Stimulated activated CD4-positive, alpha-beta T cell treated with anti-CD3 and anti-CD28 coated beads, TNF-alpha, amount 100 ng/mL, for 24 hours (primary cell): ENCODE measurements at places on chromosomes 7 and 10.

DNA sequence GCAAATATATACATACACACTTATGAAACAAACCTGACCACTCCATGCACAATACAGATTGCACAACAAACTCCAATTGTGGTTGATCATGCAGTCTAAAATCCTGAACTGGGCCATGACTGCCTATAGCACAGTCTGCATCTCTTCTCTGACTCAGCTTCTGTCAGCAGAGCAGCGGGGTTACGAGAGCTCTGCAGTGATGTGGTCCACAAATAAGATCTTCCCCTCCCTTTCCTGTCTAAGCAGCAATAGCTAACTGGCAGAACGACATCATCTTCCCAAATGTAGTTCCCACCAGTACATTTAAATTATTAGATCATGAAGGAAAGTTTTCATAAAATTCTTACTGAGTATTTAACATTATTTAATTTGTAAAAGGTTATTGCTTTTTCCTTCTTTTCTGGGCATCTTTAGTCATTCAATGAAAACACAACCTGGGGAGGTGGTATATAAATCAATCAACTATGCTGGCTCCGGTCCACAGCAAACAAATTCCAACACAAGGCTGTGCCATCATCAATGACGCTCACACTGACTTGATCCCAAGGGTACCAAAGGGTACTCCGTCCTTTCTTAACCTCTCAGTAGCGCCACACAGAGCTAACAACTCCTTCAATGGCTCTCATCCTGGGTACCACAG lies 17.1 kb downstream of the ARHGAP21 start:
- DNase-seq = no peak

DNA sequence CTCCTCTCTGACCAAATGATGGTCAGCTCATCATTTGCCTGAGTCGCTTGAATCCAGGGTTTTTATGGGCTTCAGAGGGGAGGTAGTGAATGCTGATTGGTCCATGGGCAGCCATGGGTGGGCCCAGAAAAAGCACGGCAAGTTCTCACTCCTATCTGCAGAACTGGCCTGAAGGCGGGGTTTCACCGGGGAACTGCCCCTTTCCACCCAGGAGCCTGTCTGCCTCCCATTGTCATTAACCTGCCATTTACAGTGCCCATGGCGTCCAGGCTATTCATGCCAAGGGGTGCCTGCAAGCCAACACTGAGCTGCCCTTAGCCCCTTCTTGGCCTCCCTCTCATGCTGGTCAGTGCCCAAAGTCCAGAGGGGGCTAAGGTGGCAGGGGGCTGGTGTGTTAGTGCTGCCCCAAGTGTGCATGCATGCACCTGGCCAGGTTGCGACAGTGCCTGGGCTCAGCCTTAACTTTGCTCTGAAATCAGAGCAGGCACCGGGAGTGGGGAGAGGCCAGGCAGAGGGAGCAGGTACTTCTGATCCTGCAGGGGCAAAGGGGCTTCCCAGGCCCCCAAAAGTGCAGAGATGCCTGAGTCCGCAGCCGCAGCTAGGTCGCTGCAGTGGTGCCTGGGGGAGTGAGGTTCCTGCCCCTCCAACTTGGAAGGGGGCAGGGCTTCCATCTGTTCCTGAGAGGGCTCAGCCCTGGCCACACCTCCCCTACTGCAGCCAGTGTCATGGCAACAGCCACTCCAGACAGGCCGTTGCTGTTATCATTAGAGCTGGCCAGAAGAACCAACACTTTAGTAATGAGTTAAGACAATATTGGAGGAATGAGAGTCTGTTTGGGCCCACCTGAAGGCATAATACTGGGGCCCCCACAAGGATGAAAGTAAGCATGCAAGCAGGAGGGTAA lies 561.6 kb downstream of the GRM8 start:
- DNase-seq = no peak

DNA sequence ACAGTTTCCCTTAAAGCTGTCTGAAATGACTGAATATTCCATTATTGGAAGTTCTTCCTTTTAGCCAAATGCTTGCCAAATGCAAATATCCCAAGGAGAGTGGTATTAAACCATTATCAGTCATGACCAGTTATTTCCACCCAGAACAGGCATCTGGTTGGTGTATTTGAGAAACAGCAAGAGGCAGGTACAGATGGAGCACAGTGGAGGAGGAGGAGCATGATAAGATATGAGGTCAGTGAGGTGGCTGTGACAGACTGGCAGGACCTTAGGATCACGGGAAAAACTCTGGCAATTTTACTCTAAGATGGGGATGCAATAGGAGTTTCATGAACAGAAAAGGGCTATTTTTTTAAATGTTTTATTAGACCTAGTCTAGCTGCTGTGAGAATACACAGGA lies 6.4 kb downstream of the HEPACAM2 start:
- DNase-seq = no peak

- DNase-seq = no peak
Measured at GRCh38 chr7:85897967-85898366, 711.1 kb upstream of the SEMA3D start.

DNA sequence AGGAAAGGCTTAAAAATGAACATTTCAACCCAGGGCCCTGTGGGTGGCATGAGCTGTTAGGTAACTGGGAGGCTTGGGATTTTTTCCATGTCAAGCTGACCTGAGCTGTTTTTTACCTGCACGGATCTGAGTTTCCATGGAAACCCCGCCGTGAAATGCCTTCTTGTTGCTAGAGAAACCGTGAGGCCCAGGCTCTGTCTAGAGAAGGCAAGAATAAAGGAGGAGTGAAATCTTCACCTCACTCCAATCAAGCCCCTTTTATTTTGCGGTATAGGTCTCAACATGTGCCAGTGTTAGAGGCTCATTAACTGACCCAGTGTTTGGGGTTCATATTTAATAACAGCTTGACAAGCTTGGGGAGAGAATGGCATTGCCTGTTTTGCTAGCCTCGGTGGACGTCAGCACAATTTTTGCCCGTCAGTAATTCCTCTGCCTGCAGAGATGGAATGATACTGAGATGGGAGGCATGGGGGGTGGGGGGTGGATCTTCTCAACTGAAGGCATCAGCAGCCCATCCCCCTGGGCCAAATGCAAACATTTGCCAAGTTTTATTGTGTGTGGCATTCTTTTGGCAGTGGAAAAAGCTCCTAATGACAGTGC lies 48.9 kb upstream of the PDCD4 start:
- DNase-seq = no peak

DNA sequence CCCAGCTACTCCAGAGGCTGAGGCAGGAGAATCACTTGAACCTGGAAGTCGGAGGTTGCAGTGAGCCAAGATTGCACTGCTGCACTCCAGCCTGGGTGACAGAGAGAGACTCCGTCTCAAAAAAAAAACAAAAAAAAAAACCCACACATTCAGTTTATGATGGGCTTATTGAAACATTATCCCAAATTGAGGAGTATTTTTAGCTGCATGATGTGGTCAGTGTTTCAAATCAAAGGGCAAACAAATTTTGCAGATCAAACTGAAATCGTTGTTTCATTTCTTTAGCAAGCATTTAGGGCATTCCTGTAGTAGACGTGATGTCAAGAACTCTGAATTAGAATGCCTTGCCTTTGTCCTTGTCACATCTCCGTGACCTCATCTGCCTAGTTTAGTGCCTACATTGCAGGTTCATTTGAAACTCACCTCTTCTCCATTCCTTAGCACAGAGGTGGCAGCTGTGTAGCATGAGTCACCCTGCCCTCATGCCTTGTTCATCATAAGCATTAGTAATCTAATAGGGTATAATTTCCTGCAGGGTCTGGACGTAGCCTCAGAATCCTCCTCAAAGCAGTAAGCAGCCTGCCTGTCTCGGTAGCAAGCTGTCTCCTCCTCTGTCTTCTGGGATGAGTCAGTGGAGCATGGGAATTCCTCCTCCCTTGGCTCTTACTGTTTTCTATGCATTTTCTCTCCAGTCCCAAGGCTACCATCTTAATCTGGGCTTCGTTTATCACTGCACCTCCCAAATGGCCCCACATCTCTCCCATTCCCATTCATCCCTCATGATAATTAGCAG lies 73.8 kb downstream of the CUL1 start:
- peak; percentile 32 for DNase-seq

DNA sequence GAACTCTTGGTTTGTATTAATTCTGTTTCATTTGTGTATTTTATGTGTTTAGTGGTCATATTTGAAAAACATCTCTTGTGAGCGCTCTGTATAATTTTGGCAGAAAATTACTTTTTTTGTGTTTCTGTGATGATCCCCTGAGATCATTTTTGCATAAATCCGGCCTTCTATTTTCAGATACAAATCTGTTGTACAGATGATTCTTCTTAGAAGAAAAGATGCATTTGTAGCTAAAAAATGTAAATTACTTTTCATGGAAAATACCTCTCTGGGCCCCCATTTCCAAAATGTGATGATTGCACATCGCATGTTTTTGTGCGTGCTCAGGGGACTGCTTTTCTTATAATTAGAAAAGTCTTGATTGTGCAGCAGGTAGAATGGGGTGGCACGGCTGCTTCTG lies 395.4 kb downstream of the LRMDA start:
- no peak for DNase-seq

GRCh38 chr10:77770081-77770867 lies 132.7 kb upstream of the KCNMA1 start:
- DNase-seq = no peak

DNA sequence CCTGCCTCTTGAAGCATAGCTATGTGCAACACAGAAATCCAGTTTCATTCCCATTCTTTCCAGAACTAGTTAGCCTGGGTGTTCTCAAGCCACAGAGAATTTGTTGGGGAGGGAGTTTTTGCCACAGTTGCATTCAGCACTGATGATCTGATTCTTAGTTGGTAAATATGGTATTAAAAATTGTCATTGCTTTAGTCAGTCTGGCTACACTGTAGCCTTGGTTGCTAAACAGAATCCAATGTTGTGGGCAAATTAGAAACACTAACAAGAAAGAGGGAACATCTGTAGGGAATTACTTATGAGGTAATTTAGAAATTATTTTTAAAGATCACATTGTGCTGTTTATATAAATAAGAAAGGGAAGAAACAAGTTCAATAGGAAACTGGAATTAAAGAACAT lies 57.0 kb upstream of the CC2D2B start:
- DNase-seq = no peak

- no peak for DNase-seq
Measured at GRCh38 chr7:150442811-150443210, 7.6 kb upstream of the GIMAP8 start.
